T-helper 17 cell (primary cell): ENCODE measurements at places on chromosomes 13 and 19.
A peak's percentile ranks its signal among the peaks of the same experiment; 100 is the strongest.

DNA sequence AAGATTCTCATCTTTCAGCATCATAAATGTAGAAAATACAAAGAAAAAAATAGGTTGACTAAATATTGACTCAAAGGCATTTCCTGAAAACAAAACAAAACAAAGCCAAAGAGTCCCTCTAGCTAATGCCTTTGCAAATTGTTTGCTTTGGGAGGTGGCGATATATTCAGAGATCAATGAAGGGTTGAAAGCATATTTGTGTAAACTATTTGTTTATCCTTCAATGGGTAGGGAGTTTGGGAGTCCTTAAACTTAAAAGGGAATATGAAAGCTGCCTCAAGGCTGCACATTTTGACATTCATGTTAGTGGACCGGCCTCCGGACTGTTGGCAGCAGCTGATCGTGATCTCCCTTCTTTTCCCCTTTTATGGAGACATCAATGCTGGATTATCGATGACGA lies 257.5 kb downstream of the ITGBL1 start:
- no peak overlapping the region for H3K4me3 ChIP-seq
- H3K27me3 ChIP-seq: peaks cover 23% of the 10 kb centered on the region
- H3K36me3 ChIP-seq: peaks cover 2% of the 10 kb centered on the region
- DNase-seq: no peak
- H3K4me1 ChIP-seq: peaks cover 9% of the 10 kb centered on the region

- H3K36me3 ChIP-seq: peaks cover 2% of the 10 kb centered on the region
- peak overlapping the region; percentile 41 for H3K27ac ChIP-seq
- peaks cover 2% of the 10 kb centered on the region for H3K4me1 ChIP-seq
- no peaks in the 10 kb centered on the region for H3K27me3 ChIP-seq
- H3K4me3 ChIP-seq: peak overlapping the region; percentile 7
Measured at GRCh38 chr13:112859128-112859816, 109.7 kb upstream of the MCF2L start.

GRCh38 chr13:94902722-94903407 lies 190.5 kb upstream of the SOX21 start:
- H3K27me3 ChIP-seq: no peaks in the 10 kb centered on the region
- H3K36me3 ChIP-seq: no peaks in the 10 kb centered on the region
- no peak for DNase-seq
- H3K4me1 ChIP-seq: no peaks in the 10 kb centered on the region

GRCh38 chr13:112711528-112712265 lies 21.9 kb downstream of the ATP11A start:
- no peaks in the 10 kb centered on the region for H3K27me3 ChIP-seq
- DNase-seq: no peak
- peaks cover 21% of the 10 kb centered on the region for H3K4me1 ChIP-seq
- H3K27ac ChIP-seq: peak overlapping the region; percentile 27
- H3K36me3 ChIP-seq: no peaks in the 10 kb centered on the region

DNA sequence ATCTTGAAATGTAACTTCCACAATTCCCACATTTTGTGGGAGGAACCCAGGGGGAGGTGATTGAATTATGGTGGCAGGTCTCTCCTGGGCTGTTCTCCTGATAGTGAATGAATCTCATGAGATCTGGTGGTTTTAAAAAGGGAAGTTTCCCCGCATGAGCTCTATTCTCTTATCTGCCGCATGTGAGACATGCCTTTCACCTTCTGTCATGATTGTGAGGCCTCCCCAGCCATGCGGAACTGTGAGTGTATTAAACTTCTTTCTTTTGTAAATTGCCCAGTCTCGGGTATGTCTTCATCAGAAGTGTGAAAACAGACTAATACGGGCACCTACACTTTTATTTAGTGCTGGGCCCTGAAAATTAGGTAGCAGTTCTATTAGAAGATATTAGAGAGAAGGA lies 45.8 kb downstream of the TNFSF13B start:
- peak overlapping the region; percentile 2 for H3K27ac ChIP-seq
- peaks cover 3% of the 10 kb centered on the region for H3K36me3 ChIP-seq
- H3K27me3 ChIP-seq: peaks cover 4% of the 10 kb centered on the region
- no peak for DNase-seq
- peaks cover 10% of the 10 kb centered on the region for H3K4me1 ChIP-seq
- no peak overlapping the region for H3K4me3 ChIP-seq

GRCh38 chr13:60583911-60584753 lies 187.1 kb downstream of the TDRD3 start:
- no peak for DNase-seq
- no peak overlapping the region for H3K4me3 ChIP-seq
- H3K36me3 ChIP-seq: no peaks in the 10 kb centered on the region
- no peak overlapping the region for H3K27ac ChIP-seq

DNA sequence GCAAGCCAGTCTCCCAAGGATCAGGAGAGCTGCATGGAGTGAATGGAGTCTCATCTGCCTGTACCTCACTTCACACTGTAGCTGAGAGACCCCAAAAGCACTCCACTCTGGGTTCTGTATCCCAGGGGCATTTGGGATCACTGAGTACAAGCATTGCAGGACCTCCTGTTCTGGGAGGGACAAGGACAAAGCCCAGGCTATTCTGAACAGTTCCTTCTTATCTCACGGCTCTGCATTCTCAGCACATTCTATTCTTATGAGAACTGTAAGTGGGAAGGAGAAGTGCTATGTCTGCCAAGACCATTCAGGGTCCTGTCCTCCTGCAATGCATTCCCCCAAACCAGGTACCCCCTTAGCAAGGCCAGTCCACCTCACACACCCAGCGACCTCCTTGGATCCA lies 42.8 kb downstream of the RNF6 start:
- H3K4me3 ChIP-seq: no peak overlapping the region
- no peaks in the 10 kb centered on the region for H3K36me3 ChIP-seq
- H3K27ac ChIP-seq: no peak overlapping the region
- DNase-seq: no peak

GRCh38 chr13:96850538-96851145 lies 143.6 kb downstream of the OXGR1 start:
- H3K4me1 ChIP-seq: no peaks in the 10 kb centered on the region
- DNase-seq: no peak
- no peaks in the 10 kb centered on the region for H3K27me3 ChIP-seq
- no peak overlapping the region for H3K27ac ChIP-seq
- no peak overlapping the region for H3K4me3 ChIP-seq

- peak overlapping the region; percentile 92 for H3K27ac ChIP-seq
- peak overlapping the region; percentile 87 for H3K4me3 ChIP-seq
- H3K4me1 ChIP-seq: peaks cover 25% of the 10 kb centered on the region
- no peak for DNase-seq
- no peaks in the 10 kb centered on the region for H3K27me3 ChIP-seq
- no peaks in the 10 kb centered on the region for H3K36me3 ChIP-seq
Measured at GRCh38 chr19:33177417-33177979, 16.6 kb upstream of the LRP3 start.

- no peaks in the 10 kb centered on the region for H3K36me3 ChIP-seq
- H3K27me3 ChIP-seq: no peaks in the 10 kb centered on the region
- no peak overlapping the region for H3K27ac ChIP-seq
- no peak overlapping the region for H3K4me3 ChIP-seq
- H3K4me1 ChIP-seq: no peaks in the 10 kb centered on the region
Measured at GRCh38 chr13:33144358-33144784, 128.1 kb downstream of the KL start.

DNA sequence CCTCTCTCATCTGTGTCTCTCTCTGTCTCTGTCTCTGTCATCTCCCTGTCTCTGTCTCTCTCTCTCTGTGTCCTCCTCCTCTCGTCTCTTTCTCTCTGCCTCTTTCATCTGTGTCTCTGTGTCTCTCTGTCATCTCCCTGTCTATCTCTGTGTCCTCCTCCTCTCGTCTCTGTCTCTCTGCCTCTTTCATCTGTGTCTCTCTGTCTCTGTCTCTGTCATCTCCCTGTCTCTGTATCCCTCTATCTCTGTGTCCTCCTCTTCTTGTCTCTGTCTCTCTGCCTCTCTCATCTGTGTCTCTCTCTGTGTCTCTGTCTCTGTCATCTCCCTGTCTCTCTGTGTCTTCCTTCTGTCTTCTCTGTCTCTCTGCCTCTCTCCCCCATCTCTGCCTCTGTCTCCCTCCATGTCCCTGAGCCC lies 551 bp upstream of the EBI3 start:
- no peak overlapping the region for H3K27ac ChIP-seq
- no peaks in the 10 kb centered on the region for H3K27me3 ChIP-seq
- H3K4me3 ChIP-seq: no peak overlapping the region
- DNase-seq: no peak
- H3K36me3 ChIP-seq: no peaks in the 10 kb centered on the region

DNA sequence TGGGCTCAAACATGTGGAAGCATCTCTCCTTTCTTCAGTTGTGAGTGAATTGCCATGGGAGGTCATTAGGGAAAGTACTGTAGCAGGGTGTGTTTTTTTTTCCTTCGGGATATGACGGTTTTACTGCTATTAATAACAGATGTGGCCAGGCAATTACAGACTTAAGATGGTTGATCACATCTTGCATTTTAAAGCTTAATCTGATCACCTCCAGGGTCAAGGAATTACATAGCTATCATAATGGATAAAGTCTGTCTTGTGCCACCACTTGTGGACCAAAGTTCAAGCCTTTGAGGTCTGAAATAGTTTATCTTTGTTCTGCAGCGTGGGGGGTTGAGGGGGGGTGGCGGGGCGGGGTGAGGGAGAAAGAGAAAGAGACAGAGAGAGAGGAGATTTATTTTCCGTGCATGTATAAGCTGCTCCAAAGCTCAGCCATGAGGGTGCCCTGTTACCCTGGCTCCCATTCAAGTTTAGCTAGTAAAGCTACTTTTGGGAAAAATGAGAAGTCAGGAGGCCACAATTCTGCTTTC lies 5.5 kb upstream of the SERP2 start:
- H3K36me3 ChIP-seq: no peaks in the 10 kb centered on the region
- DNase-seq: no peak
- H3K27ac ChIP-seq: no peak overlapping the region
- H3K4me3 ChIP-seq: no peak overlapping the region
- peaks cover 69% of the 10 kb centered on the region for H3K27me3 ChIP-seq

- peak overlapping the region; percentile 57 for H3K4me3 ChIP-seq
- no peaks in the 10 kb centered on the region for H3K36me3 ChIP-seq
- H3K27ac ChIP-seq: peak overlapping the region; percentile 41
- H3K27me3 ChIP-seq: no peaks in the 10 kb centered on the region
- H3K4me1 ChIP-seq: peaks cover 2% of the 10 kb centered on the region
Measured at GRCh38 chr19:58355908-58356765, 2.8 kb upstream of the A1BG start.
